ENCODE measurements at places on chromosomes 12 and 14. TPM values are rescaled to one million over a fixed set of nuclear protein-coding genes. Genes with fewer than 3 reads are reported as not detected.

GRCh38 chr14:39107591-39107996 is 4.6 kb upstream of the SEC23A start:
- DNase-seq = no peak

DNA sequence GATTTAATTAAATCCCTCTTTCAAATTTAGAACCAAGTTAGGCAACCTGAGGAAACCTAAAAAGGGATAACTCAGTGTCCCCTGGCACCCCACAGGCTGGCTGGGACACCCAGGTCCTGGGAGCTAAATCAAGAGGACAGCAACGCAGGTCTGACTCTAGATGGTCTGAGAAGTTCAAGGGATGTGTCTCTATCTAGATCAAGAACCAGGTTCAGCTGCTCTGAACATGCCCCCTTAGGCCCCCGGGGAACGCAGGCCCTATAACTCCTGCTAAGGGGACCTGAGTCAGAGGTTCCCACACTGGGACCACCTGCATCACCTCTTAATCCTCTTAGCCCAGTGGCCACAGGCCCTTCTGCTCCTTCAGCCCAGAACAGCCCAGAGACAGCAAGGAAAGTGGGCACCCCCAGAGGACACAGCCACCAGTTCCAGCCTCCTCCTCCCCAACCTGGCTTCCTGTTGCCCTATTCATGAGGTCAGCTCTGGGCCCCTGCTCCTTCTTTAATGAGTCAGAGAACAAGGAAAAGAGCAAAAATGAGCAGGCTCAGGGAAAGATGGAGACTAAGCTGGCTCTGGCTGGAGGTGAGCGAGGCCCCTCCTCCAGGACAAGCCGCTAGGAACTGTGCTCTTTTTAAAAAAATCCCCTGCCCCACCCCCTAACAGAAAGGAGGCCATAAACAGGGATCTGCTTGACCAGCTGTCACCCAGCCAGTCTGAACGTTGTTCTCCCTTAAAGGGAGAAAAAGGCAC is 10.8 kb downstream of the PITPNM2 start:
- DNase-seq = no peak

- no peak for DNase-seq
Observed at GRCh38 chr14:97920201-97920600, 1123.0 kb downstream of the VRK1 start.

BRI3BP gene
- 4.7 TPM for total RNA-seq

C12orf56 gene
- not detected for total RNA-seq
